Bronchial smooth muscle cell (primary cell): ENCODE measurements at places on chromosomes 6 and 20. TPM values are rescaled to one million over a fixed set of nuclear protein-coding genes. Genes with fewer than 3 reads are reported as not detected.

The ELOVL2 gene
- not detected in 2 replicates for total RNA-seq

The PACRG gene
- 0.16 and 0.17 TPM in 2 replicates for total RNA-seq

The SMPDL3A gene
- 24.4 and 57.7 TPM in 2 replicates for total RNA-seq

The C20orf144 gene
- total RNA-seq, result under 0.01 and 0.16 TPM in 2 replicates

The BANF2 gene
- total RNA-seq, result not detected in 2 replicates
